Natural killer cell treated with Interleukin-12 subunit alpha and Interleukin-12 subunit beta and Interleukin-15 and Interleukin-18, amount 100 ng/mL, for 72 hours (primary cell): ENCODE measurements at places on chromosomes 2 and 18. TPM values are rescaled to one million over a fixed set of nuclear protein-coding genes. Genes with fewer than 3 reads are reported as not detected.

The ANKRD62 gene
- total RNA-seq = not detected

The TTN gene
- total RNA-seq = 0.07 TPM

The CENPA gene
- 18.5 TPM for total RNA-seq

The NEUROD1 gene
- not detected for total RNA-seq

The ESPNL gene
- total RNA-seq = not detected

The BBS5 gene
- total RNA-seq = 3.7 TPM

The ANKRD30BL gene
- not detected for total RNA-seq

The EML6 gene
- total RNA-seq = 1.0 TPM
